ENCODE measurements at places on chromosomes 3 and 15.

DNA sequence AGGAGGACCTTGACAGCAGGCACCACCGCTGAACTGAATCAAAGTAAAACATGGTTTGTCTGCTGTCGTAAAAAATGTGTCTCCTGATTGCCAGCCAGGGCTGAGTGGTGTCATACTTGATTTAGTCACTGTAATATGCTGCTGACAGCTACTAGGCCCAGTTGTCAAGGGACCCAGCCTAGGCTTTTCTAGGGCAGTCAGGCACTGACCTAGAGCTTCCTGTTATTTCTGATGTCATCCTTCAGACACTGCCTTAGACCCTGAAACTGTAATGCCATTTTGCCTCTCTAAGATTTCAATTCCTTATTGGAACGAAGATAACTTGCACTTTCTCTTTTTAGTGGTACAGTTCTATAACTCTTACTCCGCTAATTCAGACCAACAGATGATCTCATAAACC, 2.6 kb upstream of the MRPL3 start:
- DNase-seq = no peak

- no peak for DNase-seq
These were observed 33.0 kb upstream of the LACTB start for GRCh38 chr15:63088533-63089245.

GRCh38 chr3:110180733-110181132, 843.4 kb upstream of the DPPA4 start:
- no peak for DNase-seq

GRCh38 chr3:181383760-181384159, 328.0 kb upstream of the SOX2 start:
- DNase-seq = no peak

- no peak for DNase-seq
These were observed 6.9 kb downstream of the MITF start for GRCh38 chr3:69746119-69746518.

- no peak for DNase-seq
These were observed 4.0 kb upstream of the ITPKA start for GRCh38 chr15:41489641-41490040.

GRCh38 chr15:89679212-89679611, at the start of gene PLIN1:
Gene PLIN1 (minus strand): TSS chr15:89679367. CDS start chr15:89677489, 1,878 bp downstream.
- no peak for DNase-seq

DNA sequence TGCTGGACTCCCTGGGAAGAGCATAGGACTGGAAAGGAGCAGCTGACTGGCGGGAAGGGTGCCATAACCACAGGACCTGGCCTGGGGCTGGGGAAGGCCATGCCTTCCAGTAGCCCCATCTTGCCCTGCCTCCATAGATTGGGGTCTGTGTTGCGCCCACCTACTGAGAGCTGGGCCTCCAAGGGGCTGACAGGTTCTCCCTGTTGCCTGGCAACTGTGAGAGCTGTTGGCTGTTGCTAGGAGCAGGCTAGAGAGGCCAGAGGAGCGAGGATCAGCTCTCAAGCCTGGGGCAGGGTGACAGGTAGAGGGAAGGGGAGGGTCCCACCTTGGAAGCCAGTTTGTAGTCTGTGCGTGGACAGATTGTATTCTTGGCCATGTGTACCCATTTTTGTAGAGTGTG, 2.8 kb upstream of the GNAI2 start:
- DNase-seq = no peak

GRCh38 chr3:123275691-123276090, 73.9 kb downstream of the SEC22A start:
- no peak for DNase-seq

GRCh38 chr3:177231242-177231641, 34.0 kb upstream of the TBL1XR1 start:
- DNase-seq = peak; percentile 22

- no peak for DNase-seq
These were observed 165.2 kb downstream of the RORA start for GRCh38 chr15:61063875-61064320.

DNA sequence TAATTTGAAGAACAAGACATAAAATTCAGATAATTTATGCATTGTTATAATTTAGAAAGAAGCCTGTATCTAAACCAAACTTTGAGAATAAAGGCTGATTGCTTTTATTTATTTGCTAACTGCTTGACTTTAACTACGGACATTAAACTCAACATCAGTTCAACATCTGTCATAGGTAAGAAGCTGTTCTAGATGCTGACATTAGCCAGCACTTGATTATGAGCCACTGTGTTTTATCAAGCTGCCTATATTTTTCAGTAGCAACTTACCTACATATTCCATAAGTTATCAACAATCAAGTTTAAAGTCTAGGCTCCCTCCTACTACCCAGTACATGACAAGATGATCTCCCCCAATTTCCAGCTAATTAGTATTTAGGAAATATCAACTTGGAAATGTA, 42.1 kb downstream of the USF3 start:
- DNase-seq = no peak

GRCh38 chr3:86969500-86970189, 21.3 kb downstream of the VGLL3 start:
- DNase-seq = peak; percentile 82

DNA sequence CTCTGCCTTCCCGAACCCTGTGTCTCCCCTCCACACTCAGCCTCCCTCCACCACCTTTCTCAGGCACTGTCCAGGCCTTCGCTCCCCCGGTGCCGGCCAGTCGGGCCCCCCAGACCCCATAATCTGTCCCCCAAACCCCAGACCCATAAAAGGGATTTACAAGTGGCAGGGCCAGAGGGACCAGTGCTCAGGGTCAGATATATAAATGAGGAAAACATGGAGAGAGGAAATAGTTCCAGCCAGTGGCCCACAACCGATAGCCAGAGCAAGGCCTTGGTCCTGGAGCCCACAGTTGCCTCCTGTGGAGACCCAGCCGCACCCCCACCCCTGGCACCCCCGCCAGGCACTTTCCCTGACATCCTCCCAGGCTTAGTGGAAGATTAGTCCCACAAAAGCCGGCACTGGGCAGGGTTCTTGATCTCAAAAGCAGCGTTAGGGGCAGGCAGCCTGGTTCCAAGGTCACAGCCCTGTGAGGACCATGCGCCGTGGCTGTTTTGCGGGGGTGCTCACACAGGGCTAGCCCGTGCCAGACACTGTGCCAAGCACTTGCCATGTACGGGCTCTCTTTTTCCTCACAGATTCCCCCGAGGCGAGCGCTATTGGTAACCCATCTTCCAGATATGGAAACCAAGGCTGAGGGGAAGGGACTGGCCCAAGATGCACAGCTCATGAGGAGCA, 1.1 kb upstream of the PLXND1 start:
- DNase-seq = no peak

DNA sequence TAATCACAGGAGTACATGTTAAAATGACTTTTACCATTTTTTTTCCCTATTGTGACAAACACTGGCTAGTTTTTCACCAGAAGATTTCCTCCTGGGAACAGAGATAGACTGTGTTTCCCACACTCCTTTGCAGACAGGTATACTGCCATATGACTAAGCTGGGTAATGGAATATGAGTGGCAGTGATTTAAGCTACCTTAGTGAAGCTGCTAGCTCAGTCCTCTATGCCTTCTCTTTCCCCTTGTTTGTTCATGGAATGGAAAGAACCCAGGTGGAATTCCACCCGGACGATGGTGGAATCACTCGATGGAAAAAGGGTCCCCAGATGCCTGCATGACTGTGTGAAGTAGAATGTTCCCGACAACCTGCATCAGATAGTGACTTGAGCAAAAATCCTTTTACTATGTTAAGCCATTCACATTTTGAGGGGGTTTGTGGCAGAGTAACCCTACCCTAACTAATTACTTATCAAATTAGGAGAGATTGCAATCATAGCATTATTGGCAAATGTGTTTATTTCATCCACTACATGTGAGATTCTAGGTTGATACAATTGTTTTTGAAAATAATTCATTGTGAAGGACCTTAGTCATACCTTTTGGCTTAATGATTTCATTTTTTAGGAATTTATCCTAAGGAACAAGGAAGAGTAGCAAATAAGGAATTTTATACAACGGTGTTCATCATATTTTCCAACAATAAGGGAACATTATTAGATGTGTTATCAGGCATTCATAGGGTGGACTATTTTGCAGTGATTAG, 16.5 kb downstream of the THSD4 start:
- DNase-seq = no peak

- no peak for DNase-seq
These were observed 69.6 kb upstream of the MYZAP start for GRCh38 chr15:57522148-57522547.

DNA sequence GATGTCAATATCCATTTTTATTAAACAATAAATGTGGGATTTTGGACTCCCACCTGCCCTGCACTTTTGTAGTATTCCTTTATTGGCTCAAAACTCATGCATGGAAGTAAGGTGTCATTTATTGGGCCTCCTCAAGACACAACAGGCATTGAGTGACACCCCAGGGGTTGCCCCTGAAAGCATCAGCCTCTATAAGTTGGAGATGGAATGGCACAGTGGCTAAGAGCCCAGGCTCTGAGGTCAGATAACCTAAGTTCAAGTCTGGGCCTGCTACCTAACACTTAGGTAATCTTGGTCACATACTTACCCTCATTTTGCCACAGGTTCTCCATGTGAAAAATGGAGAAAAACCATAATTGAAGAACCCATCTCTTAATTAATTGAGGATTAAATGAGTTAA, 4.6 kb downstream of the CAPN3 start:
- DNase-seq = no peak

DNA sequence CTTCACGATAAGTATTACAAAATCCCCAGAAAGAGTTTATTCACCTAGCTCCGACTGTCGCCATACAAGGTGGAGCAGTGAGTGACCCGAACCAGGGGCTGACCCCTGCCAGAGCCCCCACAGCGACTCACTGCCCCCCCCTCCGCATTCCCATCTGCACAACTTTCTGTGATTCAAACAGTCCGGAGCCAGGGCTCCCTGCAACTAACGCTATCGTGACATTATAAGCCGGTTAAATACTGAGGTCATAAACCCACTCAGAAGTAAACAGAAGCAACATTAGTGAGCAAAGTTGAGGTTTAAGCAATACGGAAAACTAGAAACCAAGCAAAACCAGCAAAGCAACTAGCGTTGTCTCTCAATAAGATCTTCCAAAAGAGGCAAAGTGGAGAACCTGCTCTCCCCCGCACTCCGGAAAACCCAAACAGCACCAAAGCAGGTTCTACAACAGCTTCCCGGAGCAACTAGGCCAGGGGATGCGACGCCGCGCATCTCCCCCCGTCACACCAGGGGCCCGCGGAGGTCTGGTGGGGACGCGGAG, 642 bp downstream of the SCAP start:
- peak; percentile 47 for DNase-seq

- DNase-seq = no peak
These were observed 24.5 kb downstream of the ACP3 start for GRCh38 chr3:132341746-132342145.

DNA sequence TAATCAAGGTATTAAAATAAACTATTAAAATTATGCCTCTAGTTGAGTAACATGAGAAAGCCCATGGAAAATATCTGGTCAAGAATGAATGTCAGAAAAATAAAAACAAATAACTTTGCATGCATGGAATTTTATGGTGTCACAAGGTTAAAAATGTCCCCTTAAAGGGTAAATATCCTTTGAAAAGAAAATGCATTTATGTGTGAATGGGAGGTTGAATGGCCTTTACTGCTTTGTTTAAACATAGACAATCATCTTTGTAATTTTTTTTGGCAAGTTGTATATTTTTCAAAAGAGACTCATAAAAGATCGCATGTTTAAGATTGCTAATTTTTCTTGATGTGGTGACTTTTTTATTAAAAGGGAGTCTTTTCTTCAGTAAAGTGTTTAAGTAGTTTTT, 564.2 kb downstream of the NR2F2 start:
- no peak for DNase-seq

- peak; percentile 61 for DNase-seq
These were observed 84.4 kb downstream of the SEMA5B start for GRCh38 chr3:122942937-122943827.

- DNase-seq = peak; percentile 70
These were observed 2.1 kb downstream of the CYB561D2 start for GRCh38 chr3:50352781-50353180.

- DNase-seq = no peak
These were observed 14.9 kb downstream of the SMAD3 start for GRCh38 chr15:67080118-67080899.

DNA sequence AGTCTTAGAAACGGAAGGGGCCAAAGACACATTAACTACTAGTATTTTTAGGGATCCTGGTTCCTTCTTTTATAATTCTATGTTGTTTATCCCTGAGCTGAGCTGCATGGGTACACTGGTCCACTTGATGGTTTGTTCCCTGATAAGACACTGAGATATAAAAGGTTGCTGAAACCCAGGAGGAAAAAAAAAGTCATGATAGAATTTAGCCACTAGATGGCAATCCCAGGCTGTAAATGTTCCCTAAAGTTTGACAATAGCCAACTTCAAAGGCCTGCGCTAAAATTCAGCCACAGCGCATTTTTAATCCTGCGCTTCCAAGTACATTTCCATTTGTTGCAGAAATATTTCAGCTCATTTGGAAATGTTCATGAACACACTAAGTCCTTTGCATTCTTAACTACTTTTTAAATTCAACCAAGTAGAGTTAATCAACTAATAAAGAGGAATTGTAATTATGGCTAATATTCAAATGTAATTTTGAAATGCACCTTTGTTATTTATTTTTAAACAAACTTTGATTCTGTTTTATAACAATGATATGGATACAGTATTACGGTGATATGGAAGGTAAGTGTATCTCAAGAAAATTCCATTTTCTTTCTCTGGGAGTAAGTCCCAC, 249.3 kb upstream of the FEZF2 start:
- DNase-seq = peak; percentile 74

GRCh38 chr3:107579371-107579770, 56.6 kb downstream of the BBX start:
- no peak for DNase-seq

DNA sequence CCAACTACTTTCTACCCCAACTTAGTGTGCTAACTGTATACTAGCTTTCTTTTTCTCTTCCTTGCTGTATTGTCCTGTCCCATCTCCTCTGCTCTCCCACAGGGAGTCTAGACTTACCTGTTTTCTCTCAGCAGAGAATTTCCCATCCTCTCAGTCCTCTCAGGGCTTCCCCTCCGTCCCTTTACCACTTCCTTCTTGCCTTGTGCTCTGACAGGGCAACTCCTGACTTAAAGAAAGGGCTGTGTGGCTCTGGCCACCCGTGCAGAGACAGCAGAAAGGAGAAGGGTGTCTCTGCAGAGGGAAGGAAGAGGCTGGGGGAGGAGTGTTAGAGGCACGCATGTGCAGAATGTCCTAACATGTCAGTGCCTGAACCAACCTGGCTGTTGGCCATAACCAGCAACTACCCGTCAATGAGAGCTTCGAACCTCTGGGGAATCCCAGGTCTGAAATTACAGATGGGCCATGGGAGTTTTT, at the start of gene GCSAM:
TSS of gene GCSAM (minus strand) at position 274 of the 474 bp plus-strand sequence. CDS start at position 146, 128 bp downstream.
- peak; percentile 74 for DNase-seq

- no peak for DNase-seq
These were observed 13.2 kb downstream of the MYO5C start for GRCh38 chr15:52282418-52282817.

- DNase-seq = no peak
These were observed 766.9 kb upstream of the NR2F2 start for GRCh38 chr15:95563634-95564033.

GRCh38 chr3:175805825-175806224, 946.7 kb downstream of the NAALADL2 start:
- no peak for DNase-seq
